ENCODE measurements at places on chromosomes 2 and 18.

- H3K27me3 ChIP-seq, result no peaks in the 10 kb centered on the region
- peak; percentile 35 for DNase-seq
- H3K4me1 ChIP-seq, result no peaks in the 10 kb centered on the region
- peaks cover 20% of the 10 kb centered on the region for H3K36me3 ChIP-seq
- no peak overlapping the region for H3K4me3 ChIP-seq
- H3K27ac ChIP-seq, result no peak overlapping the region
Observed at GRCh38 chr2:23824777-23825212, 102.1 kb downstream of the ATAD2B start.

- no peak for DNase-seq
- H3K27me3 ChIP-seq, result no peaks in the 10 kb centered on the region
- H3K4me1 ChIP-seq, result peaks cover 46% of the 10 kb centered on the region
- no peak overlapping the region for H3K27ac ChIP-seq
Observed at GRCh38 chr2:39429746-39430145, 7.3 kb downstream of the MAP4K3 start.

DNA sequence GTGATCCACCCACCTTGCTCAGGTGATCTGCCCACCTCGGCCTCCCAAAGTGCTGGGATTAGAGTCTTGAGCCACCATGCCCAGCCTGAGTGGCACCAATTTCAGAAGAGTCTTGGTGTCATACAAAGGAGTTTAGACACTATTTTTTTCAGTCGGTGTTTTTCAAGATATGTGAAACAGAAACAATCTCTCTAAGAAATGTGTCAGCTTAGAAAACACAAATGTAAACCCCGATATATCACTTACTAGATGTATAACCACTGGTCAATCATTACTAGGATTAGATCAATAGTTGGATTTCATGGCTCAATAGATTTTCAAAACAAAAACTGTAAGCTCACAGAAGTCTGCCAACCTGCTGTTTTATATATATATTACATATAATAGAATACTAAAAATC is 67.2 kb upstream of the FRZB start:
- no peaks in the 10 kb centered on the region for H3K27me3 ChIP-seq
- H3K4me3 ChIP-seq, result no peak overlapping the region

GRCh38 chr2:173817582-173817981 is 147.6 kb downstream of the SP3 start:
- H3K27me3 ChIP-seq, result peaks cover 17% of the 10 kb centered on the region
- no peak overlapping the region for H3K4me3 ChIP-seq
- no peaks in the 10 kb centered on the region for H3K36me3 ChIP-seq
- H3K27ac ChIP-seq, result no peak overlapping the region

DNA sequence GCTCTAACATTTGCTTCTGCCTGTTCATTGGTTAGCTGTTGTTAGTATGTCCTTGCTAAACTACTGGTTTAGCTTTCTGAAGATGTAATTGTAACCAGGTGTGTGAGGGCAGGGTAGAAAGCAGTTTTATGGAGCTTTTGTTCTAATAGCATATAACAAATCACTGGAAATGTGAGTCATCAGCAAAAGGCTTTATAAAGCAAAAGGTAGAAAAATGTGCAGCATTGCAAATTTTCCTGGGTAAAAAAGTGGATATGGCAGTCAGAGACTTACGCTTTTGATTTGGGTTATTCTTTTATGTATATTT is 85.3 kb downstream of the ZNF407 start:
- H3K4me3 ChIP-seq, result no peak overlapping the region
- H3K36me3 ChIP-seq, result peaks cover 4% of the 10 kb centered on the region
- no peak overlapping the region for H3K27ac ChIP-seq
- DNase-seq, result no peak
- no peaks in the 10 kb centered on the region for H3K4me1 ChIP-seq
- no peaks in the 10 kb centered on the region for H3K27me3 ChIP-seq

GRCh38 chr2:100321866-100322820 is at the start of gene LONRF2:
Gene LONRF2, minus strand, starts transcription at chr2:100322501. Its CDS starts 408 bp downstream, at chr2:100322093.
- DNase-seq, result no peak
- no peaks in the 10 kb centered on the region for H3K36me3 ChIP-seq
- H3K4me3 ChIP-seq, result no peak within 1 kb of the TSS

GRCh38 chr2:106053116-106053515 is 141.0 kb downstream of the UXS1 start:
- H3K27me3 ChIP-seq, result no peaks in the 10 kb centered on the region
- peak overlapping the region; percentile 31 for H3K27ac ChIP-seq
- no peaks in the 10 kb centered on the region for H3K36me3 ChIP-seq
- no peak overlapping the region for H3K4me3 ChIP-seq
- peaks cover 14% of the 10 kb centered on the region for H3K4me1 ChIP-seq

GRCh38 chr2:59096973-59097372 is 855.8 kb upstream of the FANCL start:
- DNase-seq, result no peak
- H3K36me3 ChIP-seq, result no peaks in the 10 kb centered on the region
- H3K4me3 ChIP-seq, result no peak overlapping the region
- H3K27me3 ChIP-seq, result no peaks in the 10 kb centered on the region

DNA sequence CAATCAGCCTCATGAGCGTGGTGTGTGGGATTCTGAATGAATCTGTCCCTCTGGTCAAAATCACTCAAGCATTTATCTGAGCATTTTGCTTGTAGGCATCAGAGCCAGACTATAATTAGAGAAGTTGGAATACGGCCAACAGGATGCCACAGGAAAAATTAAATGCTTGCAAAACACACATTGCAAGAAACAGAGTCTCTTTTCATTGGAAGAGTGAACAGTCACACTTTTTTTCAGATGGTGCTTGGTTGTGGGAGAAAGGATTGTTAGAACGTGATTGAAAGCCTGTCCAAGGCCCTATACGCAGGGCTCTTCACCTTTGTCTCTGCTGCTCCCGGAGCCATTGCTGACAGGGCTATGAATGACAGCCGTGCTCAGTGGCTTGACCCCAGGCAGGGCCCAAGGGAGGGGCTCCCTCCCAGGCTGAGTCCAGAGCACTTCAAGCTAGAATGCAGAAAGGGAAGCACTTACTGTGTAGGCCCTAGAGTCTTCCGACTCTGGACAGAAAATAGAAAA is 59.8 kb downstream of the SNTG2 start:
- H3K4me1 ChIP-seq, result peaks cover 10% of the 10 kb centered on the region
- H3K36me3 ChIP-seq, result no peaks in the 10 kb centered on the region
- no peak overlapping the region for H3K4me3 ChIP-seq
- no peak for DNase-seq
- no peaks in the 10 kb centered on the region for H3K27me3 ChIP-seq

DNA sequence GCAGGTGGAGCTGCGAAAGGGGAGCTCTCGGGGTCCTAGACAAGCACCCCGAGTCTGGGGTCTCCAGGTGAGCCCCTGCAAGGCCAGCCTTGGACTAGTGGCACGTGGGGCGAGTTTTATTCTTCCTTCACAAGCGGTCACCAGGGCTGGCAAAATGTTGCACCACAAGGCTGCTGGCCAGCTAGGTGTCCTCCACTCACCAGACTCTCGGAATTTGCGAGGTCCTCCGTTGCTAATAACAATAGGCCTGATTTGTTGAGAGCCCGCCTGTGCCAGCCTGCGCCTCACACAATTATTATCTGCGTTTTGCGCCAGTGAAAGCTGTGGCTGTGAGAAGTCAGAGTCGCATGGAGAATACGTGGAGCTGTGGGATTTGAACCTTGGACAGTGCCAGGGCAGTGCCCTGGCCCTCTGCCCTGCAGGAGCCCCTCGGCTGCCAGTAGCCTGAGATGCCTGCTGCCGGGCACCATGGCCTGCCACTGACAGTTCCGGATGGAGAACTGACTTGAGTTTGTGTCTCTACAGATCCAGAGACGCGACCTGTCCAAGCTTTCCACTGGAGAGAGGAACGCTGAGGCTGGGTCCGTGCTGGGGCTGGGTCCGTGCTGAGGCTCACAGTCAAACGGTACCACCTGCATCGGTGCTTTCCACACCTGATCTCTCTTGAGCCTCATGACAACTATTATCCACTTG is 77.6 kb upstream of the ODC1 start:
- no peak for DNase-seq
- H3K27me3 ChIP-seq, result no peaks in the 10 kb centered on the region
- no peaks in the 10 kb centered on the region for H3K4me1 ChIP-seq
- H3K4me3 ChIP-seq, result no peak overlapping the region

GRCh38 chr2:162509288-162509968 is 165.5 kb downstream of the GCA start:
- H3K4me3 ChIP-seq, result no peak overlapping the region
- H3K27ac ChIP-seq, result no peak overlapping the region
- no peaks in the 10 kb centered on the region for H3K4me1 ChIP-seq
- no peaks in the 10 kb centered on the region for H3K27me3 ChIP-seq
- no peak for DNase-seq

- H3K27me3 ChIP-seq, result no peaks in the 10 kb centered on the region
- no peak overlapping the region for H3K4me3 ChIP-seq
- H3K4me1 ChIP-seq, result no peaks in the 10 kb centered on the region
- DNase-seq, result no peak
- no peak overlapping the region for H3K27ac ChIP-seq
- no peaks in the 10 kb centered on the region for H3K36me3 ChIP-seq
Observed at GRCh38 chr2:203849010-203849409, 18.6 kb upstream of the CTLA4 start.

- DNase-seq, result peak; percentile 70
- H3K4me1 ChIP-seq, result peaks cover 38% of the 10 kb centered on the region
- H3K36me3 ChIP-seq, result no peaks in the 10 kb centered on the region
- H3K27ac ChIP-seq, result peak within 1 kb of the TSS; percentile 85
- peak within 1 kb of the TSS; percentile 43 for H3K4me3 ChIP-seq
- H3K27me3 ChIP-seq, result no peaks in the 10 kb centered on the region
Observed at GRCh38 chr2:40451918-40452605, at the start of gene SLC8A1. Gene SLC8A1, minus strand, starts transcription at chr2:40452090.

- H3K4me1 ChIP-seq, result peaks cover 41% of the 10 kb centered on the region
- H3K27ac ChIP-seq, result peak overlapping the region; percentile 91
- no peak for DNase-seq
- no peaks in the 10 kb centered on the region for H3K27me3 ChIP-seq
Observed at GRCh38 chr2:27378809-27379290, 1.7 kb downstream of the ZNF513 start.

DNA sequence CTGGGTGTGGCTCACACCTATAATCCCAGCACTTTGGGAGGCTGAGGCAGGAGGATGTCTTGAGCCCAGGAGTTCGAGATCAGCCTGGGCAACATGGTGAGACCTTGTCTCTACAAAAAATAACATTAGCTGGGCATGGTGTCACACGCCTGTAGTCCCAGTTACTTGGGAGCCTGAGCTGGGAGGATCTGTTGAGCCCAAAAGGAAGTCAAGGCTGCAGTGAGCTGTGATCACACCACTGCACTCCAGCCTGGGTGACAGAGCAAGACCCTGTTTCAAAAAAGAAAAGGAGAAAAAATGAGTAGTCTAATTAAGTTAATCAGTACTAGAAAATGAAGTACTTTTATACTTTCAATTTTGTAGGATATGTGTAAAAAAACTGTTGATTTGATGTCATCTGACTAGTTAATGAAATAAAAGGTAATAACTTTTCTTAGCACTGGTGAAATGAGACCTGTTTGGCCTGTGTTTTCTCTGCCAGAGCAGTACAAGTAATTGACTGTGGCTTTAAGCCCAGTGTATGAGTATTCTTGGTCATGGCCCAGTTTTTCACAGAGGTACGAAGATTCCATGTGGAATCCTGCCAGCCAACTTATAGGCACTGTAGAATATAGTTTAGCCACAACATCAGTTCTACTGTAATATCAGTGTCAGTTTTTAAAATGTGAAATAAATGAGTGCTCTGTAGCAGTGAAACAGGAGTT is 35.8 kb downstream of the MFSD6 start:
- H3K4me3 ChIP-seq, result no peak overlapping the region
- no peaks in the 10 kb centered on the region for H3K4me1 ChIP-seq
- H3K27me3 ChIP-seq, result no peaks in the 10 kb centered on the region
- no peak overlapping the region for H3K27ac ChIP-seq
- DNase-seq, result no peak

DNA sequence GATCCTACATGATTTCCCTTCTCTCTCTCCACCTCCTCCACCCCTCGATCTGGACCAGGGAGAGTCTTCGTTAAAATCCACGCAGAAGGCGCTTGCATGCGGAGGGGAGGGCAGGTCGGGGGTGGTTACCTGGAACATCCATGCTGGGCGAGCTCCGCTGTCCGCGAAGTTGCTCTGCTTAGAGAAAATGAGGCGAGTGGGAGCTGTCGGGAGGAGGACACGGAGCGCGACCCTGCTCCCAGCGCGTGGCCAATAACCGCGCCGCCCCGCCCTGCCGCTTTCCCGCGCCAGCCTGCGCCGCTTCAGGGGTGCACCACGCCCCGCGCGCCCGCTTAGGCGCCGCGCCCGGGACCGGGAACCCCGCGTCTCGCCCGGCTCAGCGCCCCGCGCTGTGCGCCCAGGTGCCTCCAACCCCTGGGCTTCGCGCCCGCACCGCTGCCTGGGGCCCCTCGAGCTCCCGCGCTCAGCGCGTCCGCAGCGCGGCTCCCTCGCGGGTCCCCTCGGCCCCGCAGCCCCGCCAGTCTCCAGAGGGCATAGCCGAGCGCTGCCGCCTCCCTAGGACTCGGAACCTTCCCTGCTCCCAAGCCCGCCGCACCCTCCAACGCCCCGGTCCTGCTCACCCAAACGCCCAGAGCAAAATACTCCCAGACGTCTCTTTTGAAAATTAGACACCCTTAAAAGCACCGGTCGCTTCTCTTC is 636 bp downstream of the CBLN2 start:
- H3K4me1 ChIP-seq, result no peaks in the 10 kb centered on the region
- no peaks in the 10 kb centered on the region for H3K36me3 ChIP-seq
- H3K27ac ChIP-seq, result no peak overlapping the region
- H3K27me3 ChIP-seq, result no peaks in the 10 kb centered on the region
- DNase-seq, result no peak

- no peak overlapping the region for H3K4me3 ChIP-seq
- H3K4me1 ChIP-seq, result peaks cover 11% of the 10 kb centered on the region
- peak overlapping the region; percentile 14 for H3K27ac ChIP-seq
- no peaks in the 10 kb centered on the region for H3K27me3 ChIP-seq
- H3K36me3 ChIP-seq, result no peaks in the 10 kb centered on the region
Observed at GRCh38 chr2:216866515-216867095, 6.7 kb upstream of the TNP1 start.

DNA sequence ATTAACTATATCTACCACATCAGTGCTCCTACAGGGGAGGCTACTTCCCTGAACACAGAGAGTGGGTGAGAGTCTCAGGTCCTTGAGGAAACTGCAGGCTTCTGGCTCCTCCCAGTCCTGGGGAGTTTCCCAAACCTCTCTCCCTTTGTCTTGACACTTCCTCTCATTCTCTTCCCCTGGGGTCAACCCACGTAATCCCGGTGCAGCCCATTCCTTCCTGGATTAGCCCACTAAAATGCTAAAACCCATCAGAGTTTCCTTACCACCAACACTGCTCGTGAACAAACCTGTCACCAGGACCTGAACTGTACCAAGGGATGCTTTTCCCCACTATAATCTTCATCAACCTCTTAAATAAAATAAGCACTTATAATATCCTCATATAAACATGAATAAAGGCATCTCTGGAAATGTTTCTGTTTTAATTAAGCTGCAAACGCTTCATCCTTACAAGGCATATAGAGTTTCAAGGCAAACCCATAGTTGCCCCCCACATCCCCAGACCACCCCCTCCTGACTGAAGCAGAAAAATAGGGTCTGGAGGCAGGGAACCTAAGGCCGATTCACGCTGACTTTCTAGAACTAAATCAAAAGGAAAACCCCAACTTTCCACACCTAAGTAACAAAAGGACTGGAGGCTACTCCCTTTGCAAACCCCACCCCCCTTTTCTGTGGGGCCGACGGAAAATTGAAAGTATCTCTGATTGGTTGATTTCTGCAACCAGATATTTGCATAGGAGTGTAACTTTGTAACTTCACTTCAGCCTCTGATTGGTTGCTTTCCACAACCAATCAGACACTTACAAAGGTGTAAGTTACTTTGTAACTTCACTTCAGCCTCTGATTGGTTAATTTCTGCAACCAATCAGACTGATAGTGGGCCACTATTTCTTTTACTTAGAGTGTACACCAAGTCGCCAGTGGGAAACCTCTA is 19.0 kb downstream of the TMSB10 start:
- H3K27ac ChIP-seq, result no peak overlapping the region
- no peaks in the 10 kb centered on the region for H3K27me3 ChIP-seq
- H3K4me3 ChIP-seq, result no peak overlapping the region
- DNase-seq, result peak; percentile 37

Measured in DND-41 (cell line).